ENCODE measurements at places on chromosomes 5 and 9.

GRCh38 chr9:5947912-5948311 lies 57.2 kb downstream of the MLANA start:
- DNase-seq, result no peak

GRCh38 chr5:92635001-92635461 lies 946.0 kb downstream of the NR2F1-AS1 start:
- no peak for DNase-seq

- no peak for DNase-seq
These were observed 33.6 kb downstream of the SLC6A7 start for GRCh38 chr5:150223474-150223873.

DNA sequence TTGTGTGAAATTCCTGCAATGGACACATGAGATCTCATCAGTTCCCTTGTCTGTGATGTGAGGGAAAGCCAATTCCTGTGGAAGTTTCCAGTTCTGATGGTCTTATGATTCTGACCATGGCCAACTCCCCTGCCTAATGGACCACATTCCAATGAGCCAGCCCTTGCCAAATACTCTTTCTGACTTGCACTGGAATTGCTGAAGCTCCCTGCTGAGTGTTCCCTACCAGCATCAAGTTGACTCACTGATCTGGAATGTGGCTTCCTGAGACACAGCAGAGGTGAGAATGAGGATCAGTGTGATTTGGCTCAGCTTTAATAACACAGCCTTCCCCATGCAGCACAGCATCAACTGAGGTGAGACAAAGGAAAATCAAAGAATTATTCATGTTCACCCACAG lies 427.8 kb downstream of the KDM4C start:
- DNase-seq, result peak; percentile 22

- no peak for DNase-seq
These were observed 21.0 kb upstream of the TBCA start for GRCh38 chr5:77797136-77797535.

GRCh38 chr9:16675131-16675530 lies 195.3 kb downstream of the BNC2 start:
- no peak for DNase-seq

- DNase-seq, result no peak
These were observed 24.7 kb upstream of the TIFAB start for GRCh38 chr5:135476615-135477581.

GRCh38 chr9:7935681-7936080 lies 136.1 kb upstream of the DMAC1 start:
- DNase-seq, result no peak

- DNase-seq, result peak; percentile 27
These were observed 37.3 kb downstream of the MED27 start for GRCh38 chr9:132042324-132042723.

DNA sequence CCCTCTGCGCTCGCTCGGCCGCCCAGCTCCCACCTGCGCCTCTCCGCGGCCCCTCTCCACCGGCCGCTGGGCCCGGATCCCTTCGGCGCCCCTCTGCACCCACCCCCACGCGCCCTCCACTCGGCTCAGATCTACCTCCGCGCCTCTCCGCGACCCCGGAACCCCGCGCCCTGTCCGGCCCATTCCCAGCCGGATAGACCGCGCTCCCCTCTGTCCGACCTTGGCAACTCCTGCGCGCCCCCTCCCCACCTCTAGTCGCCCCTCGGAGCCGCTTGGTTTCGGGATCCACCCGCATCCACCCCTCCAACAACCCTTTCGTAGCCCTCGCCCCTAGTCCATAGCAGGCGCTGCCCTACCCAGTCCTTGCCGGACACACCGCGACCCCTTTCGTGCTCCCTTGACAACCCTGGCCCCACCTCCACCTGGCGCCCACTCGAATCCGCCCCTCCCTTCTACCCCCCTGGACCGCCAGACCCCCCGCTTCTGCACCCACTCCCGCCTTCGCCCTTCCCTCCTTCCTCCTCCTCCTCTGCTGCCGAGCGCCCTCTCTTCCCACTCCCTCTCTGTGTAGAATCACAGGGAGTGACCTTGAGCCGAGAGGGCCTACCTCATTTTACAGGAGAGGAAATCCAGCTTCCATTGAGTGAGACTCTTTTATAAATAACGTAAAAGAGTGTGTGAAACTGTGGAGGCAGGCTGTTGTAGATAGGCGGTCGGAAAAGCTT lies 525 bp upstream of the AK3 start:
- no peak for DNase-seq

DNA sequence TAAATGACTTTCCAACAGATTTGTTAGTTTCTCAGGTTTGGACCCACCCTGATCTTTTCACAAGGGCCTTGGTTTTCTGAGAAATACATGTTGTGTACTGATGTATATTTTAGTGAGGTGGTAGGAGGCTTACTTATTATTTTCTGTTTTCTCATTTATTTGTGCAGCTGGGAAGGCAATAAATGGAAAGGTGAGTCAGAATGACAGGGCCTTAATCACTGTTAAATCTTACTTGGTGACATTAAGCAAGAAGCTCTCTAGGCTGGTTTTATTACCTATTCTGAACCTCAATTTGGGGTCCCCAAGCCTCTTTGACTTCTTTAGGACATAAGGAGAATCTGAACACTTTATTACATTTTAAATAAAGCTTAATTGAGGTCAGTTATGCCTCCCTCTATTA lies 214.0 kb upstream of the DAB2 start:
- DNase-seq, result no peak

GRCh38 chr5:51326844-51327243 lies 56.4 kb upstream of the ISL1 start:
- DNase-seq, result no peak

- no peak for DNase-seq
These were observed 81.4 kb downstream of the GABBR2 start for GRCh38 chr9:98627296-98627695.

DNA sequence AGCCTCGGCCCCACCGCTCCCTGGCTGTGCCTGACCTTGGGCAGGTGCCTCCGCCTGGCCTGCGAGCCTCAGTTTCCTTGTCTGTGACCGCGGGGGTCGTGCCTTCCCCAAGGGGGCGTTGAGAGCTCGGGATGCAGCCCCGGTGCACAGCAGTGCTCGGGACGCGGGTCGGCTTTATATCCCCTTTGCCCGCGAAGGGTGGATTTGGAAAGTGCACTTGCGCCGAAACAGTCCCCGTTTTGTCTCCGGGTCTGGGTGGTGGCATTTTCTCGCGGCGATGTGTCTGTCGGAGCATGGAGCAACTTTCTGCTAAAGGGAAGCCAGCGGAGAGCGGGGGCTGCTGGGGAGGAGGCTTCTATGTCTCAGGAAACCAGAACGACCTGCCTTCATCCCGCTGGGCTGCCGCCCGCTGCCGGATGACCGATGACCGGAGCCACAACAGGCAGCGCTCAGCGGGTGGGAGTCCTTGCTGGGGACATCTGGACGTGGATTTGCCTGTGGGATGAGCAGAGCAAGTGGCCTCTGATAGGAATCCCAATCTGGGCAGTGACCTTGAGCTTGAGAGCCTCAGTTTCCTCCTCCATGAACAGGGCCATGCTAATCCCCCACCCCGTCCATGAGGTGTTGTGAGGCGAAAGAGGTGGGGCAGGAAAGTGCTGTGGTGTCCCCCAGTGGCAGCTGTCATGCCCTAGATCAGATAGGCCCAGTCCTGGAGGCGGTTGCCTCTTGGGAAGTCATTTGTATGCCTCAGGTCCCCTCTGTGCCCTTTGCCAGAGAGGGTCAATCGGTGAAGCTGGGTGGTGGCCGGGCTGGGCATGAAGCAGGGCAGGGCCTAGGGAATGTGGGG lies 651 bp downstream of the HRH2 start:
- DNase-seq, result no peak

GRCh38 chr9:135134268-135135022 lies 47.0 kb downstream of the OLFM1 start:
- no peak for DNase-seq

- DNase-seq, result peak; percentile 5
These were observed 154.9 kb upstream of the DAPK1 start for GRCh38 chr9:87342743-87343142.

DNA sequence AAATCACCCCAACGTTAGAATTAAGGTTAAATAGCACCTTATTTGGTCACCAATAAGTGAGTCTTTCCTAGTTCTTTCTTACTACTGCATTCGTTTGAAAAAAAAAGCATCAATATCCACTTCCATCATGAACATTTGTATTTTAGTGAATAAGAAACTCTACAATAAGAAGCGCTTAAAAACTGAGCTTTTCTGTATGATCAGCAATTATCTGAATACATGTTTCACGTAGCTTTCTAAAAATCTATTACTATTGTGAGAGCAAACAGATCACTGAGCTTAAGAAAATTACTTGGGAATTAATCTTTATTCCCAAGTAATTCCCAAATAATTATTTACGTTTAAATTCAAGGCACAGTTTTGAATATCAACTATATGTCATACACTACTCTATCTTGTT lies 32.5 kb downstream of the ZDHHC21 start:
- DNase-seq, result no peak

GRCh38 chr5:7394889-7395431 lies 978 bp upstream of the ADCY2 start:
- DNase-seq, result no peak

GRCh38 chr5:405421-405820 lies 37.6 kb upstream of the EXOC3 start:
- no peak for DNase-seq

DNA sequence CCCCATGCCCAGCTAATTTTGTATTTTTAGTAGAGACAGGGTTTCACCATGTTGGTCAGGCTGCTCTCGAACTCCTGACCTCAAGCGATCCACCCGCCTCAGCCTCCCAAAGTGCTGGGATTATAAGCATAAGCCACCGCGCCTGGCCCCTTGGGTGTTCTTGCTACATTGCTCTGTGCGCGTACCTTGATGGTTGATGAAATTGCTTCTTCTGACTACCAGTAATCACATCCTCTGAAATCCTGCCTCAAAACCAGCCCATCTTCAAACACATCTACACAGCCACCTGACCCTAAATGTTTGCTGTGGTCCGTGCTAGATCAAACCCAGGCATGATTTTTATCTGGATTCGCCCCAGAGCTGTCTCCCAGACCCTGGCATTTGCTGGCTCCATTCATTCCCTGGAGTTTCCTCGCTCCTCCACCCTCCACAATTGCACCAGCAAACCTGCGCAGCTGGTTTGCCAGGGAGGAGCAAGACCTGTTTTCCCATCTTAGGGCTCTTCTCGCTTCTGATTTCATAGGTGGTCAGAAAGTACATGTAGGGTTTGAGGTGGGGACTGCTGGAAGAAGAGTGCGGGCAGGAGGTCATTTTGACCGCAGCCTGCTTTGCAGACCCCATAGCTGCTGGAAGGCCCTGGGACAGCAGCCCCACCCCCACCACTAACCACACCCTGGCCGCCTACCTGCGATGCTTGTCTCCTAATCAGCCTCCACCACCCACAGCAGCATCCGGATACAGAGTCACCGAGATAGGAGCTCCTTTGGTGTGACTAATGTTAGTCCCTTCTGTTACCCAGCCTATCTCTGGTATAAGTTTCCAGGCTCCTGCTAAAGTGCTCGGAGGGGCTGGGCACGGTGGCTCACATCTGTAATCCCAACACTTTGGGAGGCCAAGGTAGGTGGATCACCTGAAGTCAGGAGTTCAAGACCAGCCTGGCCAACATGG lies 22.7 kb downstream of the SWI5 start:
- no peak for DNase-seq

DNA sequence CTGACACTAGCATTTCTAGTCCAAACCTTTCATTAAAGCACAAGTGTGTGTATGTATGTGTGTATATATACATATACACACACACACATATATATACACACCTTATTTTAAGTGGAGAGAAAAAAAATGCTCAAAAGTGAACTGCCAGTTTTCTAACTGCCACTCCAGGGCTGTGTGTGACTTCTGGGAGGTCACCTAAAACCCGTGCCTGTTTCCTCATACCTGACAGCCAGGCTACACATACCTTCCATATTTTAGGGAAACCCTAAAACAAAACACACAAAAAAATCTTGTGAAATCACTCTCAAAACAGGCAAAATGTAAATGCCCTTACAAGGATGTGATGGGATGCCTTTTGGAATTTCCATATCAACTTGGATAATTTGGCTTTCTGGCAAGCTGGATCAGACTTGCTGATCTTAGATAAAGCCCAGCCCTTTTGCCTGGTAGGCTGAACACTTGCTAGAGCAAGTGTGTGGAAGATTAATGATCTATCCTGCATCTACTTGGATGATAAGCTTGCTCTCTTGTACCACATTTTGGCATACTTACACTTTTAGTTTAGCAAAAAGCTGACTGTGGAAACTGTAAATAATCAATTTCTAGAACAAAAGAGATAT lies 127.8 kb downstream of the GNAQ start:
- no peak for DNase-seq

Data from brain pericyte (primary cell).